ENCODE measurements at places on chromosomes 6 and 20. TPM values are rescaled to one million over a fixed set of nuclear protein-coding genes. Genes with fewer than 3 reads are reported as not detected.

GRCh38 chr6:44054721-44055559 is 72.3 kb downstream of the MRPL14 start:
- no peak for DNase-seq

The DEFB127 gene
- total RNA-seq: not detected

The FOXF2 gene
- total RNA-seq: 0.26 TPM

The RNF114 gene
- 82.0 TPM for total RNA-seq
